ENCODE measurements at places on chromosomes 1 and 21. TPM values are rescaled to one million over a fixed set of nuclear protein-coding genes. Genes with fewer than 3 reads are reported as not detected.

DNA sequence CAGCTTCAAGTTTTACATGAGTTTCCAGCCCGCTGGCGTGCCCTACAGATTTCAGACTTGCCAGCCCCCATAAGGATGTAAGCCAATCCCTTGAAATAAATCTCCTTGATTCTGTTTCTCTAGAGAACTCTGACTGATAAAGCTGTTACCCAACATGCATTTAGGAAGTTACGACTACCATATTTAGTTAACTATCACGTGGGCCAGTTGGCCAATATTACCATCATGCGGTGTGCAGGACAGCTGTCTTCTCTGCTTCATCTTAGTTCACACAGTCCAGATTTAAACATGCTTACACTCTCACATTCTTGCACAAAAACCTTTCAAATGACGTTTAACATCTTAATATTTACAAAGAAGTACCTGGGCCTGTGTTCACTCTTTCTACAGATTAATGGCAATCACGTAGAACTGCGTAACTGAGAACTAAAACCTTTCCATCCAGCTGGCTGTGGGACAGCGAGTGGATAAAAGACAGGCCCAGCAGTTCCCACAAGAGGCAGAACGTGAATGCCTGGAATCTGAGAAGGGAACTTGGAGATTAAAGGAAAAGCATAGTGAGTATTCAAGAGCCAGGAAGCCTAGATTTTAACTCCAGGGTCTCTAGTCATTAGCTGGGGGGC is 20.8 kb downstream of the FAM177B start:
- DNase-seq = no peak

The IFI6 gene
- total RNA-seq = 40.4 TPM

- no peak for DNase-seq
These were observed 62.3 kb downstream of the EIF4G3 start for GRCh38 chr1:21114431-21114830.

DNA sequence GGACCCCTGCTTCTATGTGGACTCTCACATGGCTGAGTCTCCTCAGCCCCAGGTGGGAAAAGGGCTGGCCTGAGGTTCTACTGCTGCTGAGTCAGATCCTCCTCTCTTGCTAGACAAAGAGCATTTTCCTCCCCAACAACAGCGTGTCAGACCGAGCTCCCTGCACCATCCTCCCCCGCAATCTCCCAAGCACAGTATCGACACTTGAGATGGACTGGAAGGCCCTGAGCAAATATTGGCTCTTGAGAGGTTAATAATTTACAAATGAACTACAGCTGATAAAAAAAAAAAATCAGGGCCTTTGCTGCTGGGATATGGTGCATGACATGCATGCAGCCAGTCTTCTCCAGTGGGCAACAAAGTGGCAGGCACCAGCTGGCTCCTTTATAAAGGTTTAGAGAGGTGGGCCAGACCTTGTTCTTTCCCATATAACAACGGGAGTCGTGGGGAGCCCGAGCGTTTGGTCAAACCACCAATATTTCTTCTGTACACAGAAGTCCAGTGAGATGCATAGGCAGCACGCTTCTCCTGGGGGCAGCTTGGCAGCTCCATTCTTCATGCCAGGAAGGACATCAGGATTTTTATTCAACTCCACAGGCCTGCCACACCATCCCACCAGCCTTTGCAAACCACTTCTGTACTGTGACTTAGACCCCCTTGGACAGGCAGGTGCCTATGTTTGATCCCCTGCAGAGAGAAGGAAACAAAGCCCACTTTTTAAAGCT is 55.4 kb upstream of the CAMK1G start:
- DNase-seq = no peak

The ZNF692 gene
- total RNA-seq = 65.0 TPM

The ADAMTS1 gene
- total RNA-seq = 110 TPM

The LEMD1 gene
- 22.0 TPM for total RNA-seq

The MSH4 gene
- 0.05 TPM for total RNA-seq

- no peak for DNase-seq
These were observed 41.8 kb downstream of the ETS2 start for GRCh38 chr21:38847556-38847955.

- DNase-seq = no peak
These were observed 17.6 kb downstream of the PM20D1 start for GRCh38 chr1:205832326-205832751.

DNA sequence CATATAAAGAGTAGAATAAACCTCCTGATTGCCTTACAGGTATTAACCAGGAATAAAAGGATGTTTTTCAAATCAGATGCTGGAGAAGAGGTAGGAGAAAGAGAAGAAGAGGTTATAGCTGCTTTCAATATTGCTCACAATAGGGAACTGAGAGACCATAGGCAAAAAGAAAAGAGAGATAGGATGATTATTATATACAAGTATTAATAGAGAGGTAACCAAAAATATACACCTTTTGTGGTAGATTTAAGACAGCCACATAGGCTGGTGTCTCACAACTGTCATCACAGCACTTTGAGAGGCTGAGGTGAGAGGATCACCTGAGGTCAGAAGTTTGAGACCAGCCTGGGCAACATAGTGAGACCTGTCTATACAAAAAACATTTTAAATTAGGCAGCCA is 119.7 kb downstream of the PSMG1 start:
- DNase-seq = no peak

DNA sequence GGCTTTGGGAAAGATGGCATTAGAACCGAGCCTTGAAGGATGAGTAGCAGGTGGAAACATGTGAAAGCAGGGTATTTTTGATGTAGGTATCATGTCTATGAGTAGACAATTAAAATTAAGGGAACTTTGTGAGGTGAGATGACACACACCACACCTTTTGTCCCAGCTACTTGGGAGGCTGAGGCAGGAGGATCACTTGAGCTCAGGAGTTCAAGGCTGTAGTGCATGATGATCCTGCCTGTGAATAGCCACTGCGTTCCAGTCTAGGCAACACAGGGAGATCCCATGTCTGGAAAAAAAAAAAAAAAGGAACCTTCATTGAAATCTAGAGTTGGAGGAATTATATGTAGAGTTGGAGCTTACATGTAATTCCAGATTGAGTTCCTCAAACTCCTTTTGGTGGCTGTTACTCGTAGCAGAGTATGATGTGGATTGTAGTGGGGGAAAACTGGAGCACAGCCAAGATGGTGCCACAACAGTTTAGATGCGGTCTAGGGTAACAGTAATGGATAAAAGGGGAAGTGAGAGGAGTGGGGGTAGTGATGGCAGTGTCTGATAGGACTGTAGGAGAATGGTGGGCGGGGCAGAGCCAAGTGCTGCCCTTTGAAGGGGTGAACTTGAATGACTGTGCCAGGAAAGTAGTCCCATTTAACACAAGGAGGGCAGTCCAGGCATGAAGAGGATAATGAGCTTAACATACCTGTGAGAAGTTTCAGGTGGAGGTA is 17.4 kb downstream of the AK4 start:
- DNase-seq = no peak

- DNase-seq = no peak
These were observed 29.1 kb downstream of the SYDE2 start for GRCh38 chr1:85171721-85172120.

The VHLL gene
- total RNA-seq = not detected

The TMEM234 gene
- 31.7 TPM for total RNA-seq

Data from prostate gland (tissue), 2 donors.